ENCODE measurements at places on chromosomes 6 and 20.
A peak's percentile ranks its signal among the peaks of the same experiment; 100 is the strongest.

GRCh38 chr20:1296922-1297321 is 30.8 kb downstream of the SNPH start:
- DNase-seq: peak; percentile 57

DNA sequence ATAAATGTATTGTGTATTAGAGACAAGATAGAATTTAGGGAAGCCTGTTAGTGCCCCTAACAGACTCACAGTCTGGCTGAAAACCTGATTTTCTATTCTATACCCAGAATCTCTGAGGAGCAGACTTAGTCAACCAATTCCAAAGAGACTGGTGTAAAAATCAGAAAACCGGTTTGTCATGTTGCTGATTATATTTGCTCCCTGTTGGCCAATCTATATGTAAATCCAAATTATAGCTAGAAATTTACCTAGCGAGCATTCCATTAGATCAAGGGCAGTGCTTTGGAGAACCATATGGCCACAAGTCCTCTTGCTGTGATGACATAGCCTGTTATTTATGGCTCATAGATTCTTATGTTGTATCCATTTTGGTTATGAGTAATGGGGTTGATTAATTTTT is 4.8 kb downstream of the NFYA start:
- no peak for DNase-seq

DNA sequence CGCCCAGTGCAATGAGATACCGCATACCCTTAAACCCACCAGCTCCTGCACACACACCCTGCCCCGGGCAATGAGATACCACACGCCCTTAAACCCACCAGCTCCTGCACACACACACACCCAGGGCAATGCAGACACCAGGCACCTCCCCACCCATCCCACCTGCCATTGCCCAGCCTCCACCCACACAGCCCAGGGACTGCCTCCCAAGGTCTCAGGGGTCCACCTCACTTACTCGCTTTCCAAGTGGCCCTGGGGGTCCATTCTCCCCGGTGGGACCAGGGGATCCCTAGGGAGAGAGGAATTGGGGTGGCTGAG is 24.0 kb downstream of the COL11A2 start:
- DNase-seq: peak; percentile 36

- no peak for DNase-seq
Measured at GRCh38 chr6:30348957-30349356, 4.0 kb downstream of the RPP21 start.

- DNase-seq: no peak
Measured at GRCh38 chr6:154909821-154910220, 85.3 kb upstream of the TIAM2 start.

GRCh38 chr6:81831274-81831673 is 78.8 kb upstream of the TENT5A start:
- no peak for DNase-seq

GRCh38 chr6:24931296-24931695 is 4.5 kb downstream of the RIPOR2 start:
- DNase-seq: no peak

DNA sequence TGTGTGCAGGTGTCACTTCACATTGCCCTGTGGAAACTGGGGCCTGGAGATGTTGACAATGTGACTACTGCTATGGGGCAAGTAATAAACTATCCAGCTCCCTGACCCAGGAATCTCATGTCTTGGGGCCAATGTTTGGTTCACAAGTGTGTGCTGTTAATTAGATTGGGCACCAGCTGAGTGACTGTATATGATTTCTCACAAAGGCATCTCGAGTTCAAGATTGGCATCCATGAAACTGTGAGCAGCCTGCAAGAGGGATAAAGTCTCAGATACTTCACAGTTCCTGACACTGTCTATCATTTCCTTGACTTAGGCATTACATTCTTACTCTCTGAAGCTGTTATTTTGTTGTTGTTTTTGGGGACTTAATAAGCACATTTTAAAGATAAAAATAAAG is 264.0 kb downstream of the PRKN start:
- DNase-seq: no peak

GRCh38 chr6:170187669-170188566 is 103.0 kb downstream of the DLL1 start:
- no peak for DNase-seq
